Left renal pelvis (tissue), 4 donors: ENCODE measurements at places on chromosomes 6 and 20.
A peak's percentile ranks its signal among the peaks of the same experiment; 100 is the strongest.

GRCh38 chr20:12535316-12535715 is 473.5 kb upstream of the SPTLC3 start:
- no peak for DNase-seq

DNA sequence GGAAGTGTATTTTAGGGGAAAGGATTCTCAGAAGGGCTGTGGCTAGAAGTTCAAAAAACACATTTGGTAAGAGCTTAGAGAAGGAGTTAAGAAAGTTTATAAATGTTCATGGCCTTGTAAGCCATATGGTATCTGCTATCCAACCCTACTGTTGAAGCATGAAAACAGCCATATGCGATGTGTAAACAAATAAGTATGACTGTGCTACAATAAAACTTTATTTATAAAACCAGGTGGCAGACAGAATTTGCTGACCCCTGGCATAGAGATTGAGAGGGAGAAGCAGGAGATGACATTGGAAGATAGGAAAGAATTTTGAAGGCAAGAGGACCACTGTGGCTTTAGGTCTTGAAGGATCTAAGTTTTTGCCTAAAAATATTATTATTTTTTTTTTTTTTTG is 583.5 kb downstream of the DOK5 start:
- no peak for DNase-seq

DNA sequence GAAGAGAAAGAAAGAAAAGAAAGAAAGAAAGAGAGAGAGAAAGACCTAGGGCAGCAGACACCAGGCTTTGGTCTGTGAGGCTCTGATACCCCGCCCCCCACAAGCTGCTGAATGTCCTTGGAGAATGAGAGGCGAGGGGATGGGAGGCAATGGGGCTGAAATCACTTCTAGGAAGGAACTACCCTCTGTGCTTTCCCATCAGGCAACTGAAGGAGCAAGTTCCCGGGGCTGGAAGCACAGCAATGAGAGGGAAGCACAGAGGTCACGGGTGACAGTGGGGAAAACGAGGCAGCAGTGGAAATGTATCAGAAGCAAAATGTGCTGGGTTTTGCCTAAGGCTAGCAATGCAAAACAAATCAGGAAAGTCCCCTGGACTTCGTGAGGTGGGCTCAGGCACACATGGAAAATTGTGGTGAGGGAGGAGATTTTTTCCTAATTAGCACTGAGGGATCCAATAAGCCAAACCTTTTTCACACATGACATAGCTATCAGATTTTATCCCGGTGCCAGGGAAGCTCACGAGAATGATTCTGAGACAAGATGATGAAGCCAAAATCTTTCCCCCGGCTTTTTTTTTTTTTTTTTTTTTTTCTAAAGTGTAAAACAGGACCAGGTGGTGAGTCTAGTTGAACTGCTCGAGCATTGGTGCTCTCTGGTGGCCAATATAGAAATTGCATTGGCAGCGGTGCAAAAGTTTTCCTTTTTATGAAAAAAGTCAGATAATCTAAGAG is 16.8 kb upstream of the ARFGEF2 start:
- no peak for DNase-seq

GRCh38 chr20:1965520-1966351 is 28.1 kb downstream of the PDYN start:
- DNase-seq: peak; percentile 36

DNA sequence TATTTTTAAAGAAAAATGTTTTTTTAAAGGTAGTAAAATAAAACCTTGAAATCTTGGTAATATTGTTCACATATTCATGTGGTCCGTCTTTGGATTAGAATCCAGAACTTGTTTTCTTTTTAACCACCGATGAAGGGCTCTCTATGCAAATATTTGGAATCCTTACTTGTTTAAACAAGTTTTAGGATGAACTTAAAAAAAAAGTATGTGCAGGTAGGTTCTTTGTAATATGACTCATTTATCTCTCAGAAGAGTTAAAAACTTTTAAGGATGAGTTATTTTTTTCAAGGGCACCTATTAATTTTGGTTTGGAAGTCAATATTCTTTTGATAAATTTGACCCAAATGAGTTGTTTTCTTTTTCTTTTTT is 8.9 kb downstream of the DSP start:
- no peak for DNase-seq

- DNase-seq: no peak
Observed at GRCh38 chr6:108644252-108644651, 83.5 kb downstream of the FOXO3 start.

DNA sequence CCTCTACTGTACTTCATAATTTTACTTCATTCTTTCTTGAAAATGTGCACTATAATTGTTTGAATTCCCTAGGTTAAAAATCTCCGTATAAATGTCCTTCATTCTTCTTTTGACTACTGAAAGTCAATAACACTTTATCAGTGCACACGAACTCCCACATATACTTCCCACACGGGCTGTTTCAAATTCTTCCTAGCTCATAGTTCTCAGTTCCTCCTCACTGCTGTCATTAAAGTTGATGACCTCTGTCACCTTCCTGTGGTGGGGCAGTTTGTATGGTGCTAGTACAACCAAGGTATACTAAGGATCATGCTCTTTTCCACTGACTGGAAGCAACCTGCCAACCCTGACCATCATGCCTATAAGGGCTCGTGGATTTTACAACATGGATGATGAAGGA is 40.0 kb upstream of the CD2AP start:
- DNase-seq: no peak
